Stimulated activated CD4-positive, alpha-beta T cell treated with anti-CD3 and anti-CD28 coated beads, Interleukin-4, amount 100 ng/mL, for 24 hours (primary cell): ENCODE measurements at places on chromosomes 7 and 10.

DNA sequence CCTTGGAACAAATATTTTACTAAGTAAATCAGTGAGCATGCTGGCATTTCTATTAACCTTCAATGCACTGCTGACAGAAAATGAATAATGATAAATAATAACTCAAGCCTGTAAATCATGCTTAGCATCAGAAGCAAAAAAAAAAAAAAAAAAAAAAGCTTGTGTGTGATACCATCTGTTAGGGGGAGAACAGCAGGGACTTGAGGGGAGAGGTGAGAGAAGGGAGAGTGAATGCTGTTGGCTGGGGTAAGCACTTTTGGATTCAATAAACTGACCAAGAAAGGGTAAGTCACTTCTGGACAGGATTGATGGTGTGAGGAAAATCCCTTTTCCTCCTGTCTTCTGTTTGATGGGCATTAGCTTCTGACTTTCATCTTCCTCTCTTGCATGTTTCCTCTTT is 996.4 kb downstream of the KCNMA1 start:
- no peak for DNase-seq

DNA sequence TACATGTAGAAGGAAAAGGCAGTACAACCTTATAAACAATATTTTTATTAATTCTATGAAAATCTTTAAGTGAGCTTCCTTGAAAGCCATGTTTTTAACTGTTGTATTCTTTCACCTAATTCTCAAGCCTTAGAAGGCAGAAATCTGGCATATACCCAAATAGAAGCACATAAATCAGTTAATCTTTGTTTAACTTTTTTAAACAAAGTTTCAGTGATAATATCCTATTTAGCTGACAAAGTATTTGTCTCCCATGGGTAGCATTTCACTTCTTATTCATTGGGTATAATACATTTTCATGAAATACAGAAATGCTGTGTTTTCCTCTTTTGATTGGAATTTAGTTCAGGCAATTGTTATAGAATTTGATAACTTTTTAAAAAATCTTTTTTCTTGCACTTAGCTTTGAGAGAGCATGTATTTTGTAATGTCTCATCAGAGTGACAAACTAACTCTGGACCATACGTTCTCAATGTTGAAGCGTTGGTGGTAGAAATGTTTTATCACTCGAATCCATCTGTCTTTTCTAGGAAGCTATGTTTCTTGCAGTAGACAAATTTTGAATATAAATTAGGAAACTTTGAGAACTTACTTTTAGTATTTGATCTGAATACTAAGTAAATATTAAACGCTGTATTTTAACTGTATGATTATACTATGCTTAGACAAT is 78.1 kb downstream of the CREM start:
- DNase-seq: no peak

DNA sequence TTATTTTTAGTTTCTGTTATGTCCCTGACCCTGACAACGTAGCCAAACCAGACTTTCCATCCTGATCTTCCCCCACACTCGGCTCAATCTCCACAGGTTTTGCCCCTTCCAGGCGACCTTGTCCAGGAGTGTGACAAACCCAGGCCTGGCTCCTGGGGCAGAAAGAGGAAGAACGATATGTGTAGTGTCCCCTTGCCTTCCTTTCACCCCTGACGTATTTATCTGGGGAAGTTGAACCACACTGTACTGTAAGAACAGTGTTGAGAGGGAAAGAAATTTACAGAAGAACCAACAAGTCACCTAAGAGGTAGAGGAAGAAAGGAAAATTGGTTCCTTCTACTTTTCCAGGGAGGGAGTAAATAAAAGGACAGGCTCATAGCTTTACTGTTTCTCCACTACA is 158.0 kb downstream of the VTI1A start:
- DNase-seq: no peak

GRCh38 chr7:127391591-127392181 is 822 bp downstream of the ZNF800 start:
- DNase-seq: peak; percentile 55

GRCh38 chr10:70952401-70952800 is 64.0 kb upstream of the PCBD1 start:
- no peak for DNase-seq

- peak; percentile 29 for DNase-seq
Measured at GRCh38 chr10:42783181-42783549, 570 bp downstream of the BMS1 start.

GRCh38 chr10:89241486-89242344 is 9.9 kb downstream of the LIPA start:
- DNase-seq: no peak

GRCh38 chr7:77222819-77223218 is 23.2 kb upstream of the FGL2 start:
- no peak for DNase-seq

GRCh38 chr10:46220872-46221538 is 65.8 kb upstream of the ANTXRL start:
- DNase-seq: no peak

GRCh38 chr7:46257761-46258448 is 336.8 kb upstream of the IGFBP3 start:
- no peak for DNase-seq

GRCh38 chr7:14013898-14014297 is 24.4 kb upstream of the ETV1 start:
- DNase-seq: no peak

- no peak for DNase-seq
Measured at GRCh38 chr7:94444813-94445212, 50.1 kb downstream of the COL1A2 start.

GRCh38 chr7:128448751-128449302 is 6.9 kb upstream of the HILPDA start:
- DNase-seq: no peak

- DNase-seq: no peak
Measured at GRCh38 chr7:92259062-92259461, 13.3 kb downstream of the ANKIB1 start.

DNA sequence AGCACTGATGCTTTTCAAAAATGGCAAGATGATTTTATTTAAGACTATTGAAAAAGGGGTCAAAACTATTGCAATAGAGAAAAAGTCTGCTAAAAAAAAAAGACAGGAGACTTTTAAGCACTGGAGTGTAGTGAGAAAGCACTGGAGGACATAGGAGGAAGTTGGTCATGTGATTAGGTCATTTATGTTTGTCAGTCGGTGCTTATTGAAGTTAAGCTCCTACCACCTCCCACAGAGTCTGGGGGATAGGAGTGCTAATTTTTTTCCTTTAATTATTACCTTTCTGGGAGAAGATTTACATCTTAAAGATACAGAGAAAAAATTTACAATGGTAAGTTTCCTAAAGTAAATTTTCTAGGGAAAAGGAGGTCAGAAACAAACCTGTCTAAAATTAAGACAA is 80.2 kb upstream of the TMEM229A start:
- DNase-seq: no peak

GRCh38 chr10:10141782-10142382 is 875.8 kb upstream of the CELF2 start:
- DNase-seq: no peak

DNA sequence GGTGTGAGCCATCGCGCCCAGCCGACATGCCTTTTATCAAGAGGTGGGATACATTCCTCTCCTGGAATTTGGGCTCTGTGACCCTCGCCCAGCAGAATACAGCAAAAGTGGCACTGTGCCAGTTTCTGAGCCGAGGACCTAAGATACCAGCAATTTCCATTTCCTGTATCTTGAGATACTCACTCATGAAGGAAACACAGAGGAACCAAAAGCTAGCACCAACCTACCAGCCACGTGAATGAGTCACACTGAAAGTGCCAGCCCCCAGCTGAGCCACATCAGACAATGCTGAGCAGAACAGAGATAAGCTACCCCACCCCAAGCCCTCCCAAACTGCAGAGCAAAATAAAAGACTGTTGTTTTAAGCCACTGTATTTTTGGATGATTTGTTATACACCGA is 56.3 kb downstream of the CACUL1 start:
- DNase-seq: peak; percentile 83

DNA sequence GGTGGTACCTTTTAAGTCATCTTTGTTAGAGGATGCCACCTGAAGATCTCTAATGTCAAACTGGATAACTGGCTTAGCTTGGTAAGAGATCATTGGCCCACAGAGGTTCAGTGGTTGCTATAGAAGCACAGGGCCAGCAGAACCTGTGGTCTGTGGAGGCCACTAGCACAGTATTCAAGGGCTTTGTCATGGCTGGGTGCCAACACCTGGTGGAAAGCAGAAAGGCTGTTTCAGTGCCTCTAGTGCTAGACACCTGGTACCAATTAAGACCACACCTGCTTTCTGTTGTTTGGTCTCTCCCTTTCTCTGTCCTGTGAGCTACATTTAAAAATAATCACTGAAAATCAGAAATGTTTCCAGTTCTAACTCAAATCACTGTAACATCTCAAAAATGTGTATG is 10.0 kb upstream of the PCGF5 start:
- no peak for DNase-seq

- no peak for DNase-seq
Measured at GRCh38 chr7:36526863-36527548, 137.3 kb downstream of the ANLN start.

- no peak for DNase-seq
Measured at GRCh38 chr7:94511718-94512117, 2.1 kb downstream of the CASD1 start.

GRCh38 chr7:64959072-64959747 is 31.6 kb downstream of the ZNF117 start:
- no peak for DNase-seq

- DNase-seq: no peak
Measured at GRCh38 chr7:12653518-12653917, 33.9 kb upstream of the ARL4A start.

- no peak for DNase-seq
Measured at GRCh38 chr7:3378390-3379150, 77.5 kb downstream of the SDK1 start.

- peak; percentile 49 for DNase-seq
Measured at GRCh38 chr7:27210441-27211083, 10.7 kb upstream of the HOXA13 start.

DNA sequence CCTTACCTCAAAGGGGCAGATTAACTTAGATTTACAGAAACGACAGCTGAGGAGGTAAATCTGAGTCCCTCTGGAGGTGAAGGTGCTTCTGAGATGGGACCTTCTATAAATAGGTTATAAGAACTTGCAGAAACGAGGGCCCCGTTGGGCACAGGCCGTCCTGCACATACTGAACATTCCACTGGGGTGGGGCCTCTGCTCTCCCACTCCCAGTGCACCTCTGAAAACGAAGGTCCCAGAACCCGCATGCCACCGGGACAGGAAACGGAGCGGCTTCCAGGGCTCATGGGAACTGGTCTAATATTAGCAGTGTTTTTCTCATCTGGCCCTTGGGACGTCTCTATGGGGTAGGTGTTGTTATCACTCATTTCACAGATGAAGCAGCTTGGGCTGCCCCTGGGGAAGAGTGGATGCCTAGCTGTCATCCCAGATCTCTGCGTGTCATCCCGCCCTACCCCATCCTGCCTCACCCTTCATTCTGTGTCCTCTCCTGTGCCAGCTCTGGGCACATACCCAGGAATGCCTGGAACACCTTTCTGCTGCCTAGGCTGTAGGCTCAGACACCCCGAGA is 19.6 kb downstream of the C10orf62 start:
- no peak for DNase-seq

GRCh38 chr7:108330227-108330626 is 126.0 kb downstream of the NRCAM start:
- DNase-seq: no peak

GRCh38 chr10:67612176-67612575 is 83.8 kb downstream of the CTNNA3 start:
- DNase-seq: no peak
